ENCODE measurements at places on chromosomes 5 and 9.
A peak's percentile ranks its signal among the peaks of the same experiment; 100 is the strongest.

GRCh38 chr9:123924727-123925126 lies 5.2 kb downstream of the DENND1A start:
- DNase-seq, result no peak

DNA sequence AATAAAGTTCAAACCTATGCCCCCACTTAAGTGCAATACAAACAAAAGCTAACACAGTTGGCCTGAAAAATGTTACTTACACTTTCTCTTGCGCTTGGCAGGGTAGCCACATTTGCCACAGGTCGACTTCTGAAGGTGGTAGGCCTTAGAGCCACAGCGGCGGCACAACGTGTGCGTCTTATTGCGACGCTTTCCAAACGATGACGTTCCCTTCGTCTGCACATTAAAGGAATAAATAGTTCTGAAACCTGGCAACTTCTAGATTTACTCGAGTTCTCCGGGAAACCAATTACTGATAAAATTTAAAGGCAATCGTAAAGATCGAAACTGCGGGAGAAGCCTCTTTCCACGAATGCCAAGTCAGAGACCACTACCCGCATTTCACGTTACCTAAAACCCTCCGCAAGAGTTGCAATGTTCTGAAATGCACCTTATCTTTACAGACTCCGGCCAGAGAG lies 602 bp downstream of the RPL37 start:
- DNase-seq, result no peak

- no peak for DNase-seq
Observed at GRCh38 chr5:112918679-112919078, 3.3 kb downstream of the REEP5 start.

DNA sequence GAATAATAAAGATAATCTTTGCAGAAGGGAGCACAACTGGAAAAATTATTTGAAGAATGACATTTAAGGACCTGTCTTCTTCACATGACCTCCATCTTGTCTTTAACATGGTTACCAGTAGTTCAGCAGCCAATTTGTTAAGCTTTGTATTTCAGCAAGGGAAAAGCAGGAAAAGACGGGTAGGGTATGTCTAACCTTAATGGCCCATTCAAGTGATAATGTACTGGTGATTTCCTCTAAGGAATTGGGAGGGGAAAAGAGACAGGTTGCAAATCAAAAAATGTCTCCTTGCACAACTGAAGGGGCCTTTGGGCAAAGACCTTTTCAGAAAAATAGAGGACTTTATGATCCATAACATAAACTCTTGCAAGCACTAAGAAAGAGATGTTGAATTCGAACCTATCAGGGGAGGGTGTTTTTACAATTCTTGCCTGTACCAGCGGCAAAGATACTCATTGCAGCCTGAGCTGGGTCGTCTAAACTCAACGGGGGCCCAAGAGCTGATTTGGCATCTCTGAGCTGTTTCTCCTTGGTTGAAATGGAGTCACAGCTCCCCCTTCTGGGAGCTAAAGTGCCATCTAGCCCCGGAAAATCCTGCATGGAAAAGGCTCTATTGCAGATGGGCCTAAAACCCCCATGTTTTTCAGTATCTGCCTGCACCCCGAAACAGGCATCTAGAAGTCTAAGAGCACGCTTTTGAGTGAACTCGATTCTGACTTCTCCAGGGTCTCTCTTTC lies 3.8 kb downstream of the BRINP1 start:
- DNase-seq, result peak; percentile 11

DNA sequence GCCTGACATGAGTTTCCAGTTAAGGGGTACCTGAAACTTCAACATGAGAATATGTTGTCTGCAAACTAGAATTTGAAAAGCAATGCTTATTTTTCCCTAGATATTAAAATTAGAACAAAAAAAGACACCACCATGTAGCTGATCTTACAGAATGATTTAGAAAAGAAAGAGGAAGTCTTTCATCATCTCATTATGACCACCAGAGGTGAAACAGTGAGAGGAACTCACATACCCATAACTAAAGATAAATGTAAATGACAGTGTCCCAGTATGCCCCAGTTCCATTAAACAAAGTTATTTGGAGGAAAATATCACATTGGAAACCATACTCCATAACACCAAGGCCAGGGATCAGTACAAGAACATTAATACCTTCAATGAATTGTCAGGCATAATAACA lies 6.9 kb downstream of the TAF7 start:
- DNase-seq, result no peak

- DNase-seq, result no peak
Observed at GRCh38 chr9:31393240-31393639, 991.2 kb upstream of the ACO1 start.

DNA sequence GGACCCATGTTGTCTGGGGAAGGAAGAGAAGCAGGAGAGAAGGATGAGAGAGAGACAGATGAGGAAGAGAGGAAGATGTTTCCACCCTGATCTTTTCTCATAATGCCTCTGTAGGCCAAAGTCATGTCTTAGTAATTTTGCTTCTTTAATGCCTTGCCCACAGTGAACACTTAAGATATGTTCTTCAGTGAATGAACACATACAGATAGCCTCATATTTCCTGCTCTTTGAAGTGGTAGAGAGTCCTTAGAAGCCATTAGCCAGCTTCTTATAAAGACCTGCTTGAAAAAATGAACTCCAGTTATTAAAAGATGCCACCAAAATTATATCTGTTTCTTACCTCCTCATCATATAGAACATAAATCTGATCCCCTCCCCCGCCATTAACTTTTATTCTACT lies 244.4 kb downstream of the CD180 start:
- no peak for DNase-seq

DNA sequence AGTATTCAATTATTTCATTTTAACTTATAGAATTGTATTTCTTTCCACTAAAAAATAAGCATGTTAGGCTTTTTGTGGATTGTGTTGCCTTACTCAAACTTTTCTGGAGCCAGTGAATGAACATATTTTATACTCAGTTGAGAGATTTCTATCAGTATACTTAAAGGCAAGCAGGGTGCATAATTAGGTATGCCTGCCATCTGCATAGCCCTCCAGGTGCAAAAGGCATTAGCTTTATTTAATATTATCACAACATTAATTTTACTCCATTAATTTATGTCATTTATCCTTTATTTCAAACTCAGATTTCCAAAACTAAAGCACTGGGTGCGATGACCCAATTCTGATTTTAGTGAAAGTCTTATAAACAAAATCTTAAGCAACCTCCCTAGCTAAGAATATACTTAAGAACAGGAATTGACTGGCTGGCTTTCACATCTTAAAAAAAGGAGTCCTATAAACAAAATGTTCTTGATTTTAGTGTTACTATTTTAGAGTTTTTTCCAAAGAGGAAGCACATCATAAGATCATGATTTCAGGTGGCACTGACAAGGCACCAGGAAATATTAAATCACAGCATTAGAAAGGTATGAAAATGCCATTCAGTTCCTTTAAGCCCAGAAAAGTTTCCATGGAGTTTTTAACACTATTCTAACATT lies 178.4 kb downstream of the MPDZ start:
- DNase-seq, result no peak

DNA sequence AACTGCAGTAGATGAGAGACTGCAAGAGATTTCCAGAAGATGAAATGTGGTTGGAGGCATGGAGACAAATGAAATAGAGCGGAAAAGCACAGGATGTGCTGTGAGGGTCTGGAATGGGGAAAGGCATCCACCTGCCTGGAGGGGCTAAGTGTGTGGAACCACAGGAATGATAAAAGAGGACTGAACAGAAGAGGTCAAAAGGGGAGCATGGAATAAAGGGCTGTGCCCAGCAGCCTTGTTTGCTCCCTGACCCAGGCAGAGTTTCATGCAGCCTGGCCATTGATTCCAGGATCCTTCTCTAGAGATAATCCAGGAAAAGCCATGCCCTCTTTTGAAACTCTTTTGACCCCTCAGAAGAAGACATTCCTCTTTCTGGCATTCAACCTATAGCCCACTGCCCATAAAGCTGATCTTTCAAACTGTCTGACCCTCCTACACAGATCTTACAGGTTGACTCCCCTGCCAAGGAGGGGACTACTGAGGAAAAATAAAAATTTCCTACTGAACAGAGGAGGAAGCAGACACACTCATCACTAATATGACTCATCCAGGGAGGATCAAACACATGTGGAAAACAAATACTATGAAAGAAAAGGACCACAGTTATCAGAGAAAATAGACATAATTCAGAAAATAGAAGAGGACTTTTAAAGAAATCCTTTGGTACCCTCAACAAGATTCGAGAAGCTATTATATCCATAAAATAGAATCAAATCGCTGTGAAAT lies 273.5 kb upstream of the PCSK5 start:
- no peak for DNase-seq

DNA sequence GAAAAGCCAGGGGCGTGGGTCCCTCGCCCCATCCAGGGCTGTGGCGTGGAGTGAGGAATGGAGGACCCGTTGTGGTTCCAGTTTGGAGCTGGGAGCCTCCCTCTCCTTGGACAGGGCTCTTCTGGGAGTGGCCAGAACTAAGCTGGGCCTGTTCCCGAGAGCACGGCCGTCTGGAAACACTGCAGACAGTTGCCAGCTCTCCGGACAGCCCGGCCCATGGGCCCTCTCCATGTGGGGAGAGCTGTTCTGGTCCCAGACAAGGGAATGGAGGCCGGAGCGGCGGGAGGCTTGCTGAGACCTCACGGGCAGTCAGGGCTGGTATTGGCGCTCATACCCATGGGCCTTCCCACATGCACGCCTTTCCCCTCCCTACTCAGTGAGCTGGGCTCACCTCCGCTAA lies 45.2 kb upstream of the FCN2 start:
- peak; percentile 19 for DNase-seq

GRCh38 chr9:75601280-75601679 lies 289.2 kb upstream of the PCSK5 start:
- DNase-seq, result no peak

- no peak for DNase-seq
Observed at GRCh38 chr5:93236807-93237421, 344.1 kb downstream of the NR2F1-AS1 start.

DNA sequence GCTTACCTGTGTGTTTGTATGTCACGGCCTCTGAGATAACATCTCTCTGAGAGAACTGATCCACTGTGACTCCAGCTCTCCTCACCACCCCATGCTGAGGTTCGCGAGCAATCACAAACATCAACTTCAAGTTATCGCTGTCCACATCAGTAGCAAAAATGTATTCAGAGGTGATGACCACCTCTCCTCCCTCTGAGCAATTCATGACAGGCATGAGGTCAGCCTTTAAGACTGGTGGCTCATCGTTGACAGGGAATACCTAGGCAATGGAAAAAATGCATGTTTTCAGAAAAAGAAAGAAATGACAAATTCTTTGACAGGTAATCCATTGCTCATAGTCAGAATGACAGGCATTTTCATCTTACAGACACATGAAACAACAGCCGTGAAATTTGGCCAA lies 90.3 kb upstream of the CER1 start:
- DNase-seq, result no peak

- DNase-seq, result no peak
Observed at GRCh38 chr5:109028608-109029299, 281.1 kb downstream of the FER start.

GRCh38 chr9:132142924-132143323 lies 18.9 kb upstream of the NTNG2 start:
- no peak for DNase-seq

- no peak for DNase-seq
Observed at GRCh38 chr9:124688238-124688904, 82.7 kb downstream of the NR6A1 start.

GRCh38 chr9:134399435-134400056 lies 73.3 kb downstream of the RXRA start:
- DNase-seq, result no peak

GRCh38 chr5:146048994-146049703 lies 56.2 kb downstream of the PLAC8L1 start:
- DNase-seq, result peak; percentile 64

GRCh38 chr5:126998201-126998631 lies 32.1 kb downstream of the MARCHF3 start:
- no peak for DNase-seq

GRCh38 chr5:145697251-145697990 lies 137.7 kb downstream of the PRELID2 start:
- no peak for DNase-seq

DNA sequence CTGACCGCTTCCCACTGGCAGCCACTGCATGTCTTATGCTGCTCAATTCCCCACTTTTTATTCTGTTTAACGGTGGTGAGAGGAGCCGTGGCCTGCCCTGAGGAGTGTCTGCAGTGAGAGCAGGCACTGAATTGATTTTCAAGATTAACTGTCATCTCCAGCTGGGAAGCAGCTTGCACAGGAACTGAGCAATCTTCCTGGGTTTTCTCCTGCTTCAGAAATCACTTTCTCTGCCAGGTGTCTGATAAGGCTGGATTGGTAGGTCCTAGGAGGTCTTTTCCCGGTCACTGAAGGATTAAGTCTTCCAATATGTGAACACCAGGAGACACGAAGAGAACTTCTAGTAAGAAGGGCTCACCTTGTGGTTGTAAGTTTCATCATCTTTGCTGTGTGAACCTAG lies 181.1 kb upstream of the RAD23B start:
- DNase-seq, result no peak

DNA sequence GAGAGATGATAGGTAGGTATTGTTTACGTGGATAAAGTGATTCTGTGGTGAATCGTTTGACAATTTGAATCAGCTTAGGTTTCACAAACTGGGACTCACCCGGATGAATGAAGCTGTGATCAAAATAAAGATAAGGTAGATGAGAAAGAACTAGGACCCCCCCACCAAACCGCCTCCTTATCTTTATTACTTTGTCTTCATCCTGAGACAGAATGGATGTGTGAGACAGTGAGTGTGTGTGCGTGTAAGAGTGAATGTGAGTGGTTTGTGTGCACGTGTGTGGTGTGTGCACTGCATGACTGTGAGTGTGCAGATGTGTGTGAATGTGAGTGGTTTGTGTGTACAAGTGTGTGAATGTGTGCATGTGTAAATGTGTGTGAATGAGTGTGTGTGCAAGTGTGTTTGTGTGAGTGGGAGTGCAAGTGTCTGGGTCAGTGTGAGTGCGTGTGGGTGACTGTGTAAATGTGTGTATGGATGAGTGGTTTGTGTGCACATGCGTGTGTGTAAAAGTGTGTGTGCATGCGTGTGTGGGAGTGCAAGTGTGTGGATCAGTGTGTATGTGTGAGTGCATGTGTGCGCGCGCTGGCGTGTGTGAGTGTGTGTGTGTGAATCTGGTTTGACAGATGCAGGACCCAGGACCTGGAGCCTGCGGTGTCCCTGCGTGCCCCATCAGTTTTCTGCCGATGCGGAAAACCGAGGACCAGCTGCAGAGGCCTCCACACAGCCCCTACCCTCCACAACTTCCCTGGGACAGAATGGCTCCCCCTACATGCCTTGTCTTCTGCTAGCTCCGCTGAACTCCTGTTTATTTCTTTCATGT lies 11.4 kb upstream of the ENG start:
- DNase-seq, result no peak

DNA sequence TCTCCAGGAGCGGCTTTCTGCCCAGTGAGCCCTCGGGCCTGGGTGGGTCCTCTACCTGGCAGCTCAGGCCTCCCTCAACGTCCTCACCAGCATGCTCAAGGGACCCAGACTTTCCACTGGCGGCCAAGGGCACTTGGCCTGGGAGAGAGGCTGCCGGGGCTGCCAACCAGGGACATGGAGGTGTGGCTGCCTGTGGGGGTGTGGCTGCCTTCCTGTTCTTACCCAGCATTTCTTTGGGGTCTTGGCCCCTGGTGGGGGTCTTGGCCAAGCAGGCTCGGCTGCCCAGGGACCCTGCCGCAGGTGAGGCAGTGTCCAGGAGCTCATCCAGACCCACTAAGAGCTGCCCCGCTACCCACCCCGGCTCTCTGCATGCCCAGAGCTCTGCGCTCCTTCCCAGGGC lies 7.2 kb upstream of the QSOX2 start:
- no peak for DNase-seq

GRCh38 chr5:166499447-166500240 lies 1791.8 kb upstream of the WWC1 start:
- DNase-seq, result no peak
